Suprapubic skin (tissue), 4 donors: ENCODE measurements at places on chromosomes 4 and X. TPM values are rescaled to one million over a fixed set of nuclear protein-coding genes. Genes with fewer than 3 reads are reported as not detected.

- DNase-seq, result no peak
Measured at GRCh38 chr4:138789796-138790195, 225.8 kb upstream of the NOCT start.

DNA sequence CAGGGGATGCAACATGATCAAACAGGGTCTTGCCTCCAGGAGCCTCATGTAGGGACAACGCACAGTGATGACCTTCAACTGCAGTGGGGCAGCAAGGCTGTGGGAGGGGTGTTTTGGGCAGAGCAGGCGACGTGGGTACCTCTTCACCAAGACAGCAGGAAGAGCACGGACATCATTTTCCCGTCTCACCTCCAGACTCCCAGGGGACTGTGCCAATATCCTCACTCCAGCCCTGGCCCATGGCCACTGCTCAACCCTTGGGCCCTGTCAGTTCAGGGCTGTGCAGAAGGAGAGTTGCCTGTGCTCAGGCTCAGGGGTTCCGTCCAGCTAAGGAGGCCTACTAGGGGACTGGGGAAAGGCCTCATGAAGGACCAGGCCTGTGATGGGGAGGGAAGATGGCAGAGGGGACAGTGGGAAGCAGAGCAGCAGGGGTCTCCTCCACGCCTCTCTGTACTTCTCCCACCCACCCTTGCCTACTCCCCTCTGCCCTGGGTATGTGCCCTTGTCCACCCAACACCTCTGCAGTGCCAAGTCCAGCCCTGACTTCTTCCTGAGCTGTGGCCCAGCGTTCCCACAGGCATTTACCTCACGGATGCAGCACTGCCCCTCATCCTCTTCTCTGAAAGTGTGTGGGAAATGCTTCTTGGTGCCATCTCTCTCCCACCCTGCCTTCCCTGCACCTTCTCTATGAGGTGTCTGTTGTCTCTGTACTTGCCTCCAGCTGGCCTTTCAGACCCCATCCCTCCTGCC, 1.4 kb downstream of the IL9R start:
- no peak for DNase-seq

SPACA5 gene
- total RNA-seq, result not detected

ELF4 gene
- 24.7 TPM for total RNA-seq

GRCh38 chr4:137203601-137204000, 328.7 kb downstream of the PCDH18 start:
- DNase-seq, result no peak

GRCh38 chr4:38224850-38225249, 264.7 kb downstream of the PTTG2 start:
- DNase-seq, result no peak

GABRB1 gene
- not detected for total RNA-seq

CYSLTR1 gene
- total RNA-seq, result 3.7 TPM

- no peak for DNase-seq
Measured at GRCh38 chr4:150714462-150715438, 132.8 kb downstream of the MAB21L2 start.
